ENCODE measurements at places on chromosomes 5 and 9.
A peak's percentile ranks its signal among the peaks of the same experiment; 100 is the strongest.

DNA sequence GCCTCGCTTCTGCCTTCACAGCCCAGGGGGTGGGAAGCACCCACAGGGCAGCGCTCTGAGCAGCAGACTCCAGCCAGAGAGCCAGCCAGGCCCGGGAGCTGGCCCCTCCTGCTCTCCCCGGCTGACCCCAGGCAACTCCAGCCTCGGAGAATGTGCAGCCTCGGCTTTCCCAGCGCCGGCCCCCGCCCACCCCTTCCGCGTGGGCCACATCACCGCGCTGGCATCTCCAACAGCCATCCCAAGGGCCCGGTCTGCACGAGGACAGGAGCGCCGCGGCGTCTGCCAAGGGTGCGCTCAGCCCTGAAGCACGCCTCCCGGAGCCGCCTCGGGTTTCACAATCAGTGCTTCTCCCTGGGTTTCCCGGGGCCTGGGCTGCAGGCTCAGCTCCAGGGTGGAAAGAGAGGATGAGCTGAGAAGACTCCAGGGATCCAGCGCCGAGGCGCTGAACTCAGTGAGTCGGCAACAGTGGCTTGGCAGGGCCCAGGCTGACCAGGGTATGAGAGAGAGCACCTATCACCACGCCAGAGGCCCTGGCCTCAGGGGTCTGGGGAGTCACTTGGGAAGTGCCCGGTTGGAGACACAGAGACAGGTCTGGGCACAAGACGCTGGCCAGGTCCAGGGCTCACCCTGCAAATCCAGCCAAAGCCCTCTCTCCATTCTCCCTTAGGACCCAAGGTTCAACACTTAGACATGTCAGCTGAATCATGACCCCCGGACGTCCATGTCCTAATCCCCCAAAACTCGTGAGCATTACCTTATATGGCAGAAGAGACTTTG, 79.6 kb downstream of the ADAMTS2 start:
- no peak for DNase-seq

GRCh38 chr9:136936645-136937170, 7.8 kb downstream of the FBXW5 start:
- DNase-seq, result no peak

GRCh38 chr5:21681911-21682310, 1171.2 kb downstream of the CDH12 start:
- DNase-seq, result no peak

GRCh38 chr5:52989025-52989780, at the start of gene ITGA2:
Gene ITGA2, plus strand, starts transcription at chr5:52989352. Its CDS starts 117 bp downstream, at chr5:52989469.
- DNase-seq, result peak; percentile 11

DNA sequence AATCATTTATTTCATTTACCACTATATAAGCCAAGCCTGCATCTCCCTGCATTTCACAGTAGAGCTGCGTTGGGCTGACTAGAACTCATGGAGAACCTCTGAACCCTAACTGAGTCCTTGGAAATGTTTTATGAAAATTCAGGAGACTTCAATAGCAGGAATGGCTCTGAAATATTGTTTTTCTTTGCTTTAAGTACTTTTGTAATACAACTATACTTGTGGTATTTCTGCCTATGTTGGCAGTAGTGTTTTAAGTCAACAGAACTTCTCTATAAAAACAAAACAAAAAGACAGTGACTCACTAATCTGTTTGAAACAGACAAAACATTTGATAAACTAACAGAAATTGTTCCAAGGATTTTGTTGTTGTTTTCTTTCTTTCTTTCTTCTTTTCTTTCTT, 489.2 kb upstream of the MEF2C start:
- DNase-seq, result no peak

DNA sequence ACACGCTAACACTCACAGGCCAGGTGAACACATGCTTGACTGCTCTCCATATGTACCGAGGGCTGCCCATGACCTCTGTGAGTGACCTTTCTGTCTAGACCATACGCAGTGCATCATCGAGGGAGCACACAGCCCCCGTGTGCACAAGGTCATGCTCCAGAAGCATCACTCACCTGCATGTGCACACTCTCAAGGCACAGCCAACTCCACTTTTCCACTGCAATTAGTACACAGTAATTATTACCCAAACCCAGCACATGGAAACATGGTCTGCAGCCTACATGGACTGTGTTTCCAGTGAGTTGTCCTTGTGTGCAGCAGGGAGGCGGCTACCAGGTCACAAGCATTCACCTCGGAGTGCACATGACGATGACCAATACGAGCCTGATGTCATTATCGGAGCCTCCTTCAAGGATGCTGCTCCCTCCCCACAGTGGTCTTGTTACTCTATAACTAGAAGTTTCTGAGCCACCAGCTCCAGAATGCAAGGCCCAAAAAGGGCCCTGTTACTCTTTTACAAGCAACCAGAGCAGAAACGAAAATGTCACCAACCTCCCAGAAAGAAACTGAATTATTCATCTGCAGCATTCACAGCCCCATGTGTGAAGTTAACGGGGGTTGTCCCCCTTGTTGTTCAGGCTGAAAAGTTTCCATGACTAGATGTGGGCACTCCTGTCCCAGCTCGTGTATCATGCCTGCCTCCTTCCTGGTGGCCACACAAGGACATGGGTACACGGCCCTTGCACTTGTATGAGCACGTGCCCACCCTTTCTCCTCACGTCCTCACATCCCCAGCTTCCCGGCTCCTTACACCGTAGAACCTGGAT, 31.2 kb downstream of the SEMA4D start:
- no peak for DNase-seq

DNA sequence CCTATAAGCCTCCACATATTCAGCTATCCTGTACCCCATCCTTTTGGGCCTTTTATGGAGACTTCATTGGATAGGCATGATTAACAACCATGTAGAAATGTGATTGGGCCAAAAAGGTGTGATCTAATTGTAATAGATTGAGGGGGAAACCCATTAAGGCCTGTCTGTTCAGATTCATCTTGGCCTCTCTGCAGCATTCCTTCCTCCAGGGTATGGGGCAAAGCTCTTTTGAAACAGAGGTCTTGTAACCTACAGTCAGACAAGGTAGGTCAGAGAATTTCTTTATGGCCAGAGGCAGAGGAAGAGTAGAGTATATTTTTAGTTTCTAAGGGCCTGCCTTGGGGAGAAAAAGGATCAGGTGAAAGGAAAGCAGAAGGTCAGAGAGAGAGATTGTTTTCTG, 98.5 kb downstream of the INVS start:
- no peak for DNase-seq

- no peak for DNase-seq
Measured at GRCh38 chr5:59157068-59157467, 574.2 kb downstream of the RAB3C start.

DNA sequence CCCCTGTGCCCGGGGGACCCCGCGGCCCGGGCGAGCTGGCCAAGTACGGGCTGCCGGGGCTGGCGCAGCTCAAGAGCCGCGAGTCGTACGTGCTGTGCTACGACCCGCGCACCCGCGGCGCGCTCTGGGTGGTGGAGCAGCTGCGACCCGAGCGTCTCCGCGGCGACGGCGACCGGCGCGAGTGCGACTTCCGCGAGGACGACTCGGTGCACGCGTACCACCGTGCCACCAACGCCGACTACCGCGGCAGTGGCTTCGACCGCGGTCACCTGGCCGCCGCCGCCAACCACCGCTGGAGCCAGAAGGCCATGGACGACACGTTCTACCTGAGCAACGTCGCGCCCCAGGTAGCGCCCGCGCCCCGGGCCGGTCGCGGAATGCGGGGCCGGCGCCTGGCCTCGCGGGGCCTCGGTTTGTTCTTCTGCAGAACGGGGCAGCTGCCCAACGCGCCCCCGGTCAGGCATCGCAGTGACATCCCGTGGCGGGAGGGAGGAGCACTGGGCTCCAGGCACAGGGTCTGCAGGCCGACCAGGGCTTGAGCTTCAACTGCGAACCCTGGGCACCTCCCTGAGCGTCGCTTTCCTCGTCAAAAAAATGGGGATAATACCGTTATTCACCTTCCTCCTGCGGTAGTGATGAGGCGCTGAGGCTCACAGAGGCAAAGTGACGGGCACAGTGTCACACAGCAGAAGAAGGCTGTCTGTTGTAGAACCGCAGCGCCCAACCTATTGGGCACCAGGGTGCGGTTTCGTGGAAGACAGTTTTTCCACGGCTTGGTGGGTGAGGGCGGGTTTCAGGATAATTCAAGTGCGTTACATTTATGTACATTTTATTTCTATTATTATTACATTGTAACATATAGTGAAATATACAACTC, 777 bp downstream of the ENDOG start:
- DNase-seq, result no peak

DNA sequence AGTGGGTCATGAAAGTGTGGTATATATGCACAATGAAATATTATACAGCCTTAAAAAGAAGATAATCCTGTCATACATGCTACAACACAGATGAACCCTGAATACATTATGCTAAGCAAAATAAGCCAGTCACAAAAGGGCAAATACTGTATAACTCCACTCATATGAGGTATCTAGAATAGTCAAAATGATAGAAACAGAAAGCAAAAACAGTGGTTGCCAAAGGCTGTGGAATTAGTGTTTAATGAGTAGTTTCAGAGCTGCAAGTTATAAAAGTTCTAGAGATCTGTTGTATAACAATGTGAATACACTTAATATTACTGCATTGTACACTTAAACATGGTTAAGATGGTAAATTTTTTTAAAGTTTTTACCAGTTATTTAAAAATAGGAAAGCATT, 135.0 kb downstream of the OXCT1 start:
- no peak for DNase-seq

DNA sequence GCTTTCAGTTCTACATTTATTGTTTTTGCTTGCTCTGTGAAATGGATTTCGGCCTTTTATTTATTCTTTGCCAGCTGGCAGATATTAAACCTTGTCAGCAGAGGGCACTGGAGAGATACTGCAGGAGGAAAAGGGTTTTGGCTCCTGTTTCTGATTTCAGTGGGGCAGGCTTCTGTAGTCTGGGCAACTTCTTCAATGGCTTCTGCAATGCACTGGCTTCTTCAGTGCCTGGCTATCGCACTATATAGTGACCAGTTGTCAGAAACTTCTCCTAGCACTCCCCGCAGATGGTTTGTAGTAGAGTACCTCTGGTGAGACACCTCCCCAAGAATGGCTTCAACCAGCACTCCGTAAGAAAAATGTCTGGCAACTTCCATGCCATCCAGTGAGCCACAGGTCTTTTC, 3.2 kb upstream of the NFX1 start:
- peak; percentile 57 for DNase-seq

DNA sequence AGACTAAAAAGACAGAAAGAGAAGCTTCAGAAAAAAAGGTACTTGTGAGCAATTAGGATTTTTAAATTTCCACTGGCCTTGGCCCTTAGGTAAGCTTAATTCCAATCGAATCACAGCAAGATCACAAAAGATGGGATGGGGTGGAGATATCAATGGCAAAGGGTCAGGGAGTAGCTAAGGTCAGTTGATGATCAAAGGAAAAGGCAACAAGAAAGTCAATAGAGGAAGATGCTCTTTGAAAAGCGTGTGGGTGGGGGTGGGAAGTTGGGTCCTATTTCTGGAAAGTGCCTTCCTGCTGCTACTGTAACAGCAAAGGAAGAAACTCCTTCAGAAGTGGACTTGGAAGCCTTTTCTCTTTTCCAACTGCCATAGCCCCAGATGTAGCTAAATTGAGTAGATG, 7.3 kb downstream of the C1QTNF3 start:
- no peak for DNase-seq

GRCh38 chr5:42274913-42275312, 148.3 kb upstream of the GHR start:
- DNase-seq, result no peak

GRCh38 chr5:160507221-160507721, 85.6 kb downstream of the PTTG1 start:
- no peak for DNase-seq

- no peak for DNase-seq
Measured at GRCh38 chr5:173055722-173055982, 500 bp upstream of the CREBRF start.

GRCh38 chr5:136375920-136376319, 10.6 kb upstream of the TRPC7 start:
- peak; percentile 78 for DNase-seq

GRCh38 chr5:129670957-129671500, 76.9 kb upstream of the MINAR2 start:
- DNase-seq, result no peak
